ENCODE measurements at places on chromosomes 5 and 9.

GRCh38 chr5:145944328-145944727 lies 8.0 kb downstream of the SH3RF2 start:
- DNase-seq, result no peak

- no peak for DNase-seq
Measured at GRCh38 chr5:120882038-120882775, 418.1 kb downstream of the PRR16 start.

GRCh38 chr5:100644185-100644584 lies 109.0 kb downstream of the FAM174A start:
- no peak for DNase-seq

- no peak for DNase-seq
Measured at GRCh38 chr9:118954857-118955256, 414.4 kb downstream of the BRINP1 start.

DNA sequence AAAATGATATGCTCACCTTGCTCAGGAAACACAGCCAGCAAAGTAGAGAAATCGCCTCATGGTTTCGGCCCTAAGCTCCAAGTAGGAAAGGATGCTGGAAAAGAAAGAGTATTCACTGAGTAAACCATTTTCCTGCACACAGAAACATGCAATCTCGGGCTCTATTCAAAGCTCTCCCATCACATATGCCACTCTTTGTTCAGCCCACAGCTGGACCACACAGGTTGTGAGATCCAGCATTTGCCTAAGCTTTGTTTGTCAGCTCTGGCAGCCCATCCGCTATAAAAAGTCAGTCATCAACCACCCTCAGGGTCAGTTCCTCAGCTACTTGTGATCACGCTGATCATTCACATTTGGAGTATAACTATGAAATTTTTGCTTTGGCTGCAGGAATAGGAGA lies 96.5 kb upstream of the SMARCA2 start:
- DNase-seq, result peak; percentile 23

DNA sequence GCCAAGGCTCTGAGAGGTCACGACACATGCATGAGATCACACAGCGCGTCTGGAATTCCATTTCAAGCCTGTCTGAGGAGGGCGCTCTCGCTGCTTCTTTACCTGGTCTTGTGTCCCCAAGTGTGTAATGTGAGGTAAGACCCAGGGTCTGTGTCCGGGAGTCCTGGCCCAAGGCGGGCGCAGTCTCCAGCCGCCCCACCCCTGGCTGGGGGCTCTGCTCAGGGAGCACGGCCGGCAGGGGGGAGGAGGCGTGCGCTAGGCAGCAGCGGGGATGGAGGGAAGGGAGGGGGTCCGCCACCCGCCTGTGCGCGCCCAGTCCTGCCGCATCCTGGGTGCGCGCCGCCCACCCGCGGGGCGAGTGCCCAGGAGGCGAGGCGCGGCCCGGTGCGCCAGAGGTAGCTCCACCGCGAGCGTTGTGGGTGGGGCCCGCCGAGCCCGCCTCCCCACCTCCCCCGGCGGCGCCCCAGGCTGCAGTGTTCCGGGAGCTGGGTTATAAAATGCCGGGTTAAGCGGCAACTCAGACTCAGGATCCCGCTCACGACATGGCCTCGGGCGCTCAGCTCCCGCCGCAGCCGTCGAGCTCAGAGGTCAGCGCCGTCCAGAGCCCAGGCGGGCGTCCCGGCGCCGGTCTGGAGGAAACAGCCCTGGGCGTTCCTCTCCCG lies at the start of gene CCNI2:
TSS of gene CCNI2 (plus strand) at position 473 of the 662 bp plus-strand sequence. CDS start at position 543, 70 bp downstream.
- DNase-seq, result peak; percentile 50

DNA sequence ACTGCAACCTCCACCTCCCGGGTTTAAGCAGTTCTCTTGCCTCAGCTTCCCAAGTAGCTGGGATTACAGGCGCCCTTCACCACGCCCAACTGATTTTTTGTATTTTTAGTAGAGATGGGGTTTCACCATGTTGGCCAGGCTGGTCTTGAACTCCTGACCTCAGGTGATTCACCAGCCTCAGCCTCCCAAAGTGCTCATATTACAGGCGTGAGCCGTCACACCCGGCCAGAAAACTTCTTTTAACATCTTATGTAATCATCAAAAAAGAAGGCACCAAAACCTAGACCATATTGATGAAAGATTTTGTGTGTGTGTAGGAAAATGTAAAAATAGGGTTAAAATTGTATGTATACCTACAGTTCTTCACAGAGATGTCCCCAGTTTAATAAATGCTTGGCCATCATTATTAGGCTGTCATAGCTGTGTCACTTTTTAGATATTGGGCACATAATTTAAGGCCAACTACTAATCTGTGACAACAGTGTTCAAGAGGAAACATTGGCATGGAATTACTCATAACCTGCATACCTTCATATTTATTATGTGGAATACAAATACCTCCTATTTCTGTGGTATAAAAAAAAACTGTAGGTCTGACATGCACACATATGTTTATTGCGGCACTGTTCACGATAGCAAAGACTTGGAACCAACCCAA lies 44.4 kb downstream of the RAD50 start:
- DNase-seq, result no peak

GRCh38 chr9:92186631-92187030 lies 71.4 kb upstream of the SPTLC1 start:
- no peak for DNase-seq

DNA sequence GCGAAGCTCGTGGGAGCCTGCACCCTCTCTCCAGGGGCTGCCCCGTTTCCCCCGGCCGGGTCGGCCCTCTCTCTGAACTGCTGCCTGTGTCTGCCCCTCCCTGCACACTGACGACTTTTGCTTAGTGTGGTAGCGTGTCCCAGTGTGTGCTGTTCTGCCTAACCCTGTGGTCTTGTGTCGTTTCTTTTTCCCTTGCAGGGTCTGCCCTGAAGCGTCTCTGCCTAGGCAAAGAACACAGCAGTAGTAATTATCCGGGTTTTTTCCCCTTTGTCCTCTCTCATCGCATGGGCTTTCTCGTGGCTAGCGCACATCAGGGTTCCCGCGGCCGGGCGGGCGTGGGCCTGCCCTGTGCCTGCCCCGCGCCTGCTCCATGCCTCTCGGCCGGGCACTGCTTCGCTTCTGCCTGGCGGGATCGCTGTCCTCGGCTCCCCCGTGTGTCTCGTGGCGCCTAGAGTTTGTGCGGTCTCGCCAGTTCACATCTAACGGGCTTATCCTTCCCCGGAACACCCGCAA lies 122.7 kb downstream of the WNK2 start:
- no peak for DNase-seq

- DNase-seq, result peak; percentile 20
Measured at GRCh38 chr5:64074533-64074932, 91.1 kb upstream of the RNF180 start.

- DNase-seq, result no peak
Measured at GRCh38 chr9:93731963-93732362, 155.6 kb downstream of the PHF2 start.

- no peak for DNase-seq
Measured at GRCh38 chr9:2260417-2261306, 245.5 kb downstream of the SMARCA2 start.

- no peak for DNase-seq
Measured at GRCh38 chr5:180601591-180602480, 10.5 kb upstream of the SCGB3A1 start.

DNA sequence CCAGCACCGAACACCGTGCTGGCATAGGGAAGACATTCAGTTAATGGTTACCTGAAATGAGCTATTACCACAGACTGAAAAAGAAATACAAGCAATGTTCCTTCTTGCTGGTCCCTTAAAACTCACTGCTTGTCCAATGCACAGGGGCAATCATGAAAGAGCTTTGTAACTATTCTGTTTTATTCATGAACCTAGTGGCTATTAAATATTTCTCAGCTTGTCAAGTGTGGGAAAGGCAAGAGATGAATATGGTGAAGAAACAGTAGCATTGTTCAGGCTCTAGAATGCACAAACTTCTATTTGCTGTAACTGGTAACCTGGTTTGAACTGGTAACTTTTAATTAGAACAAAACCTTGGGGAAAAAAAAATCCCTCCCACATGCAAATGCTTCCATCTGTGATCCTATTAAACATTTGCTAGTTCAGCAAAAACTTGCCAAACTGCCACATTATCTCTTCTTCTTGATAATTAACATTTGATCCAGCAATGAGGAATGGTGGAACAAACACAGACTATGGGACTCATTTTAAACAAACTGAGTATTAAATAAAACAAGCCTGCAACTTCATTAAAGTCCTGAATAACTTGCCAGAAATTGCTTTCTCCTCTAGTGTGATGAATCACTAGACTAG lies 36.1 kb downstream of the YIPF5 start:
- DNase-seq, result no peak

DNA sequence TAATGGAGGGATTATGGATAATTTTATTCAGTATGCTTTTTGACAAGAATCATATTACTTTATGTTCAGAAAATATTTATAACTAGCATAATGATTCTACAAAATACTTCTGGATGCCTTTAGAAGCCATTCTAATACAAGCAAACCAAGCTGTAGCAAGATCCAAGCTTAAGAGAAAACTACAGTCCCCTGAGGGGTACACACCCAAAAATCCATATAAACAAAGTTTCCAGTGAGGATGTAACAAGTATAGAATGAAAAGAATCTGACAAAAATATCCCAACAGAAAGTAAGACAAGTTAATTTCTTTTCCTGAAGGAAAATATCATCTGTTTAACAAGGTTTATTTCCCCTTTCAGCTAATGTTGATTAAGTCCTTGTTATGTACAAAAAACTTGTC lies 53.9 kb downstream of the MLLT3 start:
- DNase-seq, result no peak

- no peak for DNase-seq
Measured at GRCh38 chr5:146238973-146239372, 35.6 kb downstream of the RBM27 start.

DNA sequence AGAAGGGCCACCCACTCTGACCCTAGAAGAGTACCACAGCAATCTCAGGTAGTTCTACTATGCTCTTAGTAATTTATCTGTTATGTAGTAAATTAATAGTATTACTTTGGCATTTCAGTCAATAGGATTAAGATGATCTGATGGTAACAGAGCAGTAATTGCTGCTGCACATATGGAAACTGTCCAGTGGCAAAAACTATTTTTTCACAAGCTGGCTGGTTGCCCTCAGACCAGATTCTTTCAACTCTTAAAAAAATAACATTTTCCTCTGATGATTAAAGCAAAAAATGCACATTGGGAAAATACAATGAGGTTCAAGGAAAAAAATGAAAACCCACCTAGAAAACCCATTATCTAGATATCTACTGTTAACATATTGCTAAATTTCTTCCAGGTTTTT lies 19.7 kb downstream of the GLRA1 start:
- DNase-seq, result no peak

DNA sequence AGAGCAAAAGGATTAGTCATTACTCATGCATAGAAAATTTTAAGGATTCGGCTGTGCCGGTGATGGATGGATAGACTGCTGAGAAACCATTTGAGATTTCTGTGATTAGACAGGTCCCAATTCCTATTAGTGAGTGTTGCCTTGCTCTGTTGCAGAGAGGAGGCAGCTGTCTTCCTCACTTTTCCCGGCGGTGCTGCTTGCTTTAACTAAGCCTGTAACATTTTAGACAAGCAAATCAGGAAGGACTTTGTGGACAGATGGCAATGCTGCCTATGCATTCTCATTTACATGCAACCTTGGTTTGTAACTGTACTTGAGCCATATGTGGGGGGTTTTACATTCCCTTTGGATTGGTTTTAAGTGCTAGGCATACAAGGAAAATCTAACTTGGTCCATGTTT lies 1176.3 kb downstream of the CDH18 start:
- DNase-seq, result no peak

GRCh38 chr5:111337133-111337532 lies 112.9 kb downstream of the CAMK4 start:
- DNase-seq, result no peak

GRCh38 chr9:88291856-88292255 lies 96.4 kb upstream of the SPIN1 start:
- DNase-seq, result no peak

GRCh38 chr5:179120421-179120861 lies 60.3 kb downstream of the ZNF354C start:
- no peak for DNase-seq

- DNase-seq, result no peak
Measured at GRCh38 chr5:6158974-6159831, 219.1 kb downstream of the MED10 start.

DNA sequence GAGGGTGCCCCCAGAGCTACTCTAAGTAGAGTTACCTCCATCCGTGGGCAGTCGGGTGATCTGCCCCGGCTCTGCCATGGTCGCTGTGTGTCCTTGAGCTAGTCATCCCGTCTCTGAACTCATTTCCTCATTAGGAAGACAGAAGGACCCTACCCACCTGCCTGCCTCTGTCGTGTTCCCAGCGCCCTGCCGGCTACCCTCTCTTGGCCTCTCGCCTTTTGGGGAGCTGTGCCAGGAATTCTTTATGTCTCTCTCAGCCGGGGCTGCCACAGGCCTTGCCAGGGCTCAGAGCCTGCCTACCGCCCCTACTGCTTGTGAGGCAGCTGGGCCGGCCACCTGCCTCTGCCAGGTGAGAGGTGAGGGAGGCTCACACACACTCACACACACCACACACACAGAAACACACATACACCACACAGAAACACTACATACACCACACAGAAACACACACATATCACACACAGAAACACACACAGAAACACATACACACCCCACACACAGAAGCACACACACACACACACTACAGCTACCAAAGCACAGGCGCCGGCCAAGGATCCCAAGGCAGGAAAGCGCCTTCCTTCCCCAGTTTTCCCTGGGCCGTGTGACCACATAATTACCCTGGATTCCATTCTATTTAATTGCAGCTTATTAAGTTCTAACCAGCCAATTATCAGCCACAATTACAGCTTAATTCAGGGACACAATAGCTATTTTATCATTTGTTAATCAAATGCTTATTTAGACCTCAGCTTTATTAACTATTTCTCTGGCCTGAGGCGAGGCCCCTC lies 41.7 kb downstream of the UNC5A start:
- DNase-seq, result no peak

- no peak for DNase-seq
Measured at GRCh38 chr5:129356846-129357245, 103.3 kb upstream of the ADAMTS19 start.

- no peak for DNase-seq
Measured at GRCh38 chr9:91017245-91017644, 215.6 kb downstream of the SYK start.

DNA sequence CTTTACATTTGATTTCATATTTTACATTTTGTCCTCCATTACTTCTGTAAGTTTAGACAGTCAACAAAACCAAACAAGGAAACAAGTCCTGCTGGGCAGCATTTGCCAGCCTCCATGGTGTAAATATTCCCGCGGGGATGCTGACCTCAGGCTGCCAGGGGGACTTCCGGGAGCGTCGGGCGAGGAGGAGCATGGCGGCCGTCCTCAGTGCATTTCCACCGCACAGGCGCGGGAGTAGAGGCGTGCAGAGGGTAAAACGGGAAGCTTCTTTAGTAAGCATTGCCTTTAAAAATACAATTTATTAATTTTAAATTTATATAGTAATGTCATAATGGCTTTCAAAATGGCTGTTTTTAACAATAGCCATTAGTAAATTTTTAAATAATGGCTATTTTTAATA lies 385.3 kb upstream of the IRX4 start:
- no peak for DNase-seq

All from NT2/D1 (cell line).